Activated CD4-positive, alpha-beta T cell treated with anti-CD3 and anti-CD28 coated beads, Interleukin-10, Interleukin-2, amounts not matched to agents 100 ng/mL and 50 ng/mL, durations not matched to agents 16 hours and 8 hours (primary cell): ENCODE measurements at places on chromosomes 16 and 17.
A peak's percentile ranks its signal among the peaks of the same experiment; 100 is the strongest.

DNA sequence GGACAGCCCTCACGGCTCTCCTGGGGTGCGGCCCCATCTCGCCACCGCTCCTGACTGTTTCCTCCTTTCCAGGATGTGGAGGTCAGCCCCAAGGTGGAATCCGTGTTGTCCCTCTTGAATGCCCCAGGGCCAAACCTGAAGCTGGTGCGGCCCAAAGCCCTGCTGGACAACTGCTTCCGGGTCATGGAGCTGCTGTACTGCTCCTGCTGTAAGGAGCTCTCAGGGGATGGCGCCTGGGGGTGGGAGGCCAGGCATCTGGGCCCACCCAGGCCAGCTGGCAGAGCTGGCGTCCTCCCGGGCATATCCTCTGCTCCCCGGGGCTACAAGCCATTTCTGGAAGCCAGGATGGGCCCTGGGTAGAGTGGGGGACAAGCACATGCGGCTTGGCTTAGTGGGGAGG is 13.2 kb downstream of the IL34 start:
- no peak for DNase-seq

GRCh38 chr17:78430892-78431691 is 52.6 kb downstream of the PGS1 start:
- no peak for DNase-seq

GRCh38 chr16:19136549-19137196 is 22.9 kb downstream of the ITPRIPL2 start:
- no peak for DNase-seq

- no peak for DNase-seq
Observed at GRCh38 chr17:8849311-8850041, 18.0 kb downstream of the PIK3R6 start.

- peak; percentile 35 for DNase-seq
Observed at GRCh38 chr17:77405867-77406732, 265.3 kb downstream of the SEC14L1 start.

GRCh38 chr17:31391496-31391949 is at the start of gene RAB11FIP4:
Gene RAB11FIP4, plus strand, starts transcription at chr17:31391675. Its CDS starts 178 bp downstream, at chr17:31391853.
- peak; percentile 15 for DNase-seq

GRCh38 chr17:27351759-27352158 is 57.8 kb downstream of the WSB1 start:
- DNase-seq = no peak

DNA sequence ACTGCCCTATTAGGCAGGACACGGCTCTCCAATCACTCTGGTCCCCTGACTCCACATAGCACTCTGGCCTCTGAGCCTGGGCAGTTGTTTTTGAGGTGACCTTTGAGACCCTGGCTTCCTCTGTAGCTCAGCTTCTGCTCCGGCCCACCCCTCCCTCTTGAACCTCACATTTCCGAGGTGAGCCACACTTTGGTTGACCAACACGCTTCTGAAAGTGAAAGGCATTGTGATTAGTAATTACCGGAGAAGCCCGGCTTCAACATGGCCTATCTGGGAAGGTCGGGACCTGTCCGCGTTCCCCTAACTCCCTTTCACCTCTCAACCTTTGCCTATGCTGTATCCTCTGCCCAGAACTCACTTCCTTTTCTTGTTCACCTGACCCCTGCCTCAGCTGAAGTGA is 10.3 kb upstream of the ITGAX start:
- DNase-seq = peak; percentile 32

GRCh38 chr16:88102597-88102996 is 151.4 kb downstream of the BANP start:
- DNase-seq = no peak

DNA sequence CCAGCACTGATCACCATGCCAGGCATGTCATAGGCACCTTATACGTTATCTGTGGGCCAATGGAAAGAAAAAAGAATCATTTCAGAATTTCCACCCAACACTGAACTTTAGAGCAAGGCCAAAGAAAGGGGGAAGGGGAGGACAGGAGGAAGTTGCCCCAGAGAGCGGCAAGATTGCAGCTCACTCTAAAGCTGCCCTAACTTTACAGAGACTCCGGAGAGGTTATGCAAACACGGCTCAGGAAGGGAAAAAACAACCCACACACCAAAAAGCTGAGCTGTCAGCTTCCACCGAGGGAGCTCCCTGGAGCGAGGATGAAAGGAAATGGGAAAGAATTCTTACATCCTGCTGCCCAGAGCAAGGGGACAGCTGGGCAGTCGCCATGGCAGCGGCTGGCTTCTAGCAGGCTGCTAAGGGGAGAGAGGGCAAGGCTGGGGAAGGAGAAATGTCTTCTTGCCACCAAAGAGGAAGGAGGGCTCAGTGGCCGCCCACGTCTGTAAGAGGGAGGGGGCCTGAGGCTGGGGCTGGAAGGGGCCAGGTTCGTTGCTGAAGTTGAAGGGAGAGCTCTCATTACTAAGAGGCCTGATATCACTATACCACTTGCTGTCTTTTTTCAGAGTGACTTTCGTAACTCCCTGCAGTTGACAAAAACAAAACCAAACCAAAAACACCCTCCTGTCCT is 18.2 kb downstream of the COTL1 start:
- DNase-seq = peak; percentile 72

DNA sequence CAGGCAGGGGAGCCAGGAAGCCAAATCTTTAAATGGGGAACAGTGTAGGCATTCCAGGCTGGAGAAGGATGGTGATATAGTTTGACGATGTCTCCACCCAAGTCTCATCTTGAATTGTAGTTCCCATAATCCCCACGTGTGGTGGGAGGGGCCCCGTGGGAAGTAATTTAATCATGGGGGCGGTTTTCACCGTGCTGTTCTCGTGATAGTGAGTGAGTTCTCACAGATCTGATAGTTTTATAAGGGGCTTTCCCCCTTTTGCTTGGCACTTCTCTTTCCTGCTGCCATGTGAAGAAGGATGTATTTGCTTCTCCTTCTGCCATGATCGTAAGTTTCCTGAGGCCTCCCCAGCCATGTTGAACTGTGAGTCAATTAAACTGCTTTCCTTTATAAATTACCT is 28.8 kb downstream of the GINS3 start:
- no peak for DNase-seq

DNA sequence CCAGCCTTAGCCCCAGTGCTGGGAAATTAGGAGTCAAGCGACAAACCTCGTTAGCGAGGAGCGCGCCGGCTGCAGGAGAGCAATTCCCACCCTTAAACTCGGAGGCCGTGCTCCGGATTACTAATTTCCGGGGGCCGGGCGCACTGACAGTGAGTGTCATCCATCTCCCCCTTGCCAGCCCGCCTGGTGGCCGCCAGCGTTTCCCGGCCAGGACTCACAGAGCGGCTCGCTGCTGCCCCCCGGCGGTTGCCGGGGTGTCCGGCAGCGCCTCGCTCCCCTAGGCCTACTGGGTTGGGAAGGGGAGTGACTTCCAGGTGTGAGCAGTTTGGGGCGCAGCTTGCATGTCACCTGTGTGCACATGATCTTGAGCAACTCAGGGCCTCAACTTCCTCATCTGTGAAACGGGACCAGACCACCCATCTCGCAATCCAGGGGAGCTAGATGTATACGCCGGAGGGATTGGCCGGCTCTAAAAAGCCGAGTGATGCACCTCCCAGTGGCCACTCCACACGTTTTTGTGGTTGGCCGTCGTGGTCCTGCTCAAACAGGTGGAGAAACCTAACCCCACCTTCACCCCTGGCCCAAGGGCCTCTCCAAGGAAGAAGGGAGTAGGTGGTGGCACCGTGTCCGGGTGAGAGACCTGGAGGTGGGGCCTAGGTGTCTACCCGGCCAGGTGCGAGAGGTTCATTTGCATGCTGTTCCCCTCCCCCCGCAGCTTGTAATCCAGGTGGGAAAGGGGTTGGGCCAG is 2.5 kb upstream of the GSE1 start:
- peak; percentile 89 for DNase-seq

DNA sequence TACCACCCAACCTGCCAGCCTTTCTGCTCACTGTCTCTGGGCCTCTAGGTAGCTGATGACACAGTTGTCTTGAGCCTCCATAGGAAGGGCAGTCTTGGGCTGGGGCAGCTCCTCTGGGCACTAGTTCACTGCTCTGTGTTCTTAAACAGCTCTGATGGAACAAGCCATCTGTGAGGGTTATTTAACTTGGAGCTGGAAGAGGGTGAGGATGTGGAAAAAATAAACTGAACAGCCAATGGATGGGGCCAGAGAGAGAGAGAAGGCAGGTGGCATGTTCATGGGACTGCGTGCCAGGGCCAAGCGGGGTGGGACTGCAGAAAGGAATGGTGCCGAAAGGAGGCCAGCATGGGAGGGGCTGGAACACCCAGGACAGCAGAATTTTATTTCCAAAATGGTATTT is 52.6 kb downstream of the HIC1 start:
- no peak for DNase-seq

DNA sequence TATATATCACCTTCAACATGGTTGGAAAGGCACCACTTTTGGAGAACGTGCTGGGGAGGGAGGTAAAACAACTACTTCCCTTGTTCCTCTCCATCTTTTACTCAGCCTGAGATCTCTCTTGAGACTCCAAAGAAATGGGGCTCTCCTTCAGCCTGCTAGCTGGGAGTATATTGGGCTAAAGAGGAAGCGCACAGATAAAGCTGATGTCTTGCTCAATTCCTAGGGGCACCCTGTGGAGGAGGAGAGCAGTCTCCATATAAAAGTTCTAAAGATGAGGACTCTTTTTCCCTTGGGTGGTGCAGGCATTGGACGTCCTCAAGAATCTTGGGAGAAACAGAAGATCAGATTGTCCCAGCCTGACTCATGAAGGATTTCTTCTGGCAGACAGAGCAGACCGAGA is 4.6 kb upstream of the ETV4 start:
- no peak for DNase-seq

- no peak for DNase-seq
Observed at GRCh38 chr16:54341892-54342776, 55.5 kb upstream of the IRX3 start.

DNA sequence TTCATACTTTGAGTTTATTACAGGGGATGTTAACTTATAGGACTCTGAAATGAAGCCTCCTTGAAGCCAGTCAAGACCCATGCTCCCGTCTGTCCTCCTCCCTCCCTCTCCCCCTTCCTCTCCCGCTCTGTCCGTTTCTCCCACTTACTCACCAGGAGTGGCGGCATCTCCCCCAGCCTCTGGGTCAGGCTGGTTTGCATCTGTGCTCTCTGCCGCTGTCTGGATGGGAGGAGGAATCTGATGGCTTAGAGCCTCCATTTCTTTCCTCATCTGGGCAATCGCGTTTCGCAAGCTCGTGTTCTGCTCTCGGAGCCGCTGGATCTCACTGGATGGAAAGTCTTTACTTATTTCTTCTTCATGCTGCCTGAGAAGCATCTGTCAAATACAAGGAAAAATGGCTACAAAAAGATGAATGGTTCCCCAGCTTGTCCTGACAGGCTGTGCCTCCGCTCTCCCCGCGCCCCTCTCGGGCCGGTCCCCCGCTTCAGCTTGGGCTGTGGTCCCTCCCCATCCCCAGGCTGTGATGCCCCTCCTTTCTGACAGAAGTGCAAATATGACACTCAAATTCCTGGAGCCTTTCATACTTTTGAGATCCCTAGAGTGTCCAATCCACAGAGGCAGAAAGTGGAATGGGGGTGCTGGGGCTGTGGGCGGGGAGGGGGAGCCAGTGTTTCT is 40.0 kb downstream of the CCDC57 start:
- DNase-seq = no peak

GRCh38 chr16:84618581-84619460 is 943 bp upstream of the COTL1 start:
- no peak for DNase-seq

GRCh38 chr17:55198690-55199370 is 65.9 kb upstream of the HLF start:
- no peak for DNase-seq

DNA sequence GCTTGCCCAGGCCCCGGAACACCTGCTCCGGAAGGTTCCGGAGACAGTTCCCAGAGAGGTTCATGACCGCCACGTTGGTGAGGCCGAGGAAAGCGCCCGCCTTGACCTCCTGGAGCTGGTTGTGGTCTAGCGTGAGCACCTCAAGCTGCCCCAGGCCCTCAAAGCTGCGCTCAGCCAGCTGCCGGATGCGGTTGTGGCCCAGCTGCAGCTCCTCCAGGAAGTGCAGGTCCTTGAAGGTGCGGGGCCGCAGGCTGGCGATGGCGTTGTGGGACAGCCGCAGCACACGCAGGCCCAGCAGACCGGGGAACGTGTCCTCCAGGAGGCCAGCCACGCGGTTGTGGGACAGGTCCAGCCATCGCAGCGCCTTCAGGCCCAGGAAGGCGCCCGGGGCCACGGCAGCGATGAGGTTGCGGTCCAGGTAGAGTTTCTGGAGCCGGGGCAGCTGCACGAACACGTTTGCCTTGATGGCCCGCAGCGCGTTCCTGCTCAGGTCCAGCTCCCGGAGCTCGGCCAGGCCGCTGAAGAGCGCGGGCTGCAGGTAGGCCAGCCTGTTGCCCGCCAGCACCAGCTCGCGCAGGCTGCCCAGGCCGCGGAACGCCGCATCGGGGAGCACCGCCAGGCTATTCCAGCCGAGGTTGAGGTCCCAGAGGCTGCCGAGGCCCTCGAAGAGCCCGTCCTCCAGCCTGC is 2.1 kb downstream of the IGFALS start:
- DNase-seq = no peak

DNA sequence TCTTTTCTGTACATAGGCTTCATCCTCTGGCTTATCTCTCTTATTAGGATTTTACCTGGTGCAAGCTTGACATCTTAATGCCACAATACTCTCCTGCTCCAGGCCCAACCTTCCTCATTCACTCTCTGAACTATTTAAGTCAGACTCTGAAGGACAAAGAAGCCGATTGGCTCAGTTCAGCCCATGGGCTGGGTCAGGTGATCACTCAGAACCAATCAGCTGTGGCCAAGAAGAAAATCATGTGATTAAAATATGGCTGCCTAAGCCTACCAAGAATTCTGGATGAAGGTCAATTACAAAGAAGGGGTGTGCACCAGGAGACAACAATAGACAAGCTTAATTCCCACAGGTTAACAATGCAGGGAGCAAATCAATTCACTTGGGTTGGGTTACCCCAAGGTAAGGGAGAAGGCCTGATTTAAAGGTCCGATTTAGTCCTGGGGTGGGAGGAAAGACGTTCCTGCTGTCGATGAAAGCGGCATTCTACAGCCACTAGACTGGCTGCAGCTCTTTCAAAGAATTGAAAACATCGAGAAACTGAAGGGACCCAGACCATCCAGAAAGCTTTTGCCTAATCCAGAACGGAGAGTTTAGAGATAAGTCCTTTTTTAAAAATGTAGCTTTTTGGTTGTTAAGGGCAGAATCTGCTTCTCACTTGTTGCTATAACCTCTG is 42.9 kb upstream of the NFAT5 start:
- DNase-seq = peak; percentile 10

DNA sequence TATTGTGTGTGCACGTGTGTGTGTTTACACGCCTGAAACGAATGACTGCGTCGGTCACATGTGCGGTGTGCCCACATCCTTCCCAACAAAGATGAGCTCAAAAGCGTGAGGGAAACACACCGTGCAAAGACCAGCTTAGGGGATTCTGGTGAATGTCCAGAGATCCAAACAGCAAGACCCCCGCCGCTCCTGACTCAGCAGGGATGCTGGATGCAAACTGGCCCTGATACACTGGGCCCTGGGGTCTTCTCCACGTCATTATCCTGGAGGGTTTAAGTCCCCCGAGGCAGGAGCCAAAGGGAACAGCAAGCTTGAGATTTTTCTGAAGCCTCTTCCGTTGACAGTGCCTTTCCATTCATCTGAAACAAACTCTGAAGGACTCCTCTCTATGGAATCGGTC is 59.2 kb downstream of the TBC1D16 start:
- no peak for DNase-seq
